Activated T-helper 9 cell treated with anti-CD3 and anti-CD28 coated beads, Interleukin-2, amount 50 U/mL, for 16 hours (primary cell): ENCODE measurements at places on chromosomes 5 and 9.

GRCh38 chr9:128972956-128973355 lies 25.5 kb downstream of the NUP188 start:
- no peak for DNase-seq

DNA sequence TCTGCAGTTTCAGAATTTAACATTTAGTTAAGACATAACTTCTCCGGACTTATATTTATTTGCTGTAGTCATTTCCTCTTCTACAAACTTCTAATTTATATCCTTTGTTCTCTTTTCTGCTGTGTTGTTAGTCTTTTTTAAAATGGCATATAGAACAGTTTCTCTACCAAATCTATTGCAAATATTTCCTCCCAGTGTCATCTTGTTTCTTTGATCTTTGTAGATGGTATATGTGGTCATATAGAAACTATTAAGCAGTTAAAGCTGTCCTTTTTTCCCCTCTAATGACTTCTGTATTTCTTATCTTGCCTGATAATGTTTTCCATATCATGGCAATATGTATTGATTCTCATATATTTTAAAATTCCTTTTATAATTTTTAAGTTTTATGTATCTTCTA lies 264.5 kb downstream of the MCTP1 start:
- DNase-seq: no peak

- no peak for DNase-seq
These were observed 33.7 kb downstream of the TGFBR1 start for GRCh38 chr9:99138424-99139284.

DNA sequence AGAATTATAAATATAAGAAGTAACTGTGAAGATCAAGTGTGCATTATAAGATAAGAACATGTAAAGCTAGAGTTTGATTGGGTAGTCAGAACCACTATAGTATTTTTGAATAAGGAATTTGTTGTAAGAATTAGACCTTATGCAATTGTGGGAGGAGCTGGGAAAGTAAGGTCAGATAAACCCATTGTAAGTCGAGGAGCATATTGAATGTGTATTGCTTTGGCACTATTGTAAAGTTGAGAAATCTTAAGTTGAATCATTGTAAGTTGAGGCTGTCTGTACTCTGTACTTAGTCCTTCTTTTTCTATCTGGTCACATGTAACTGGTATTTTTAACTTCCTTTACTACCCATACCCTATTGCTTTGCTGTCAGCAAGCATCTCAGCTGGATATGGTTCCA lies 158.7 kb downstream of the CCDC171 start:
- DNase-seq: no peak

DNA sequence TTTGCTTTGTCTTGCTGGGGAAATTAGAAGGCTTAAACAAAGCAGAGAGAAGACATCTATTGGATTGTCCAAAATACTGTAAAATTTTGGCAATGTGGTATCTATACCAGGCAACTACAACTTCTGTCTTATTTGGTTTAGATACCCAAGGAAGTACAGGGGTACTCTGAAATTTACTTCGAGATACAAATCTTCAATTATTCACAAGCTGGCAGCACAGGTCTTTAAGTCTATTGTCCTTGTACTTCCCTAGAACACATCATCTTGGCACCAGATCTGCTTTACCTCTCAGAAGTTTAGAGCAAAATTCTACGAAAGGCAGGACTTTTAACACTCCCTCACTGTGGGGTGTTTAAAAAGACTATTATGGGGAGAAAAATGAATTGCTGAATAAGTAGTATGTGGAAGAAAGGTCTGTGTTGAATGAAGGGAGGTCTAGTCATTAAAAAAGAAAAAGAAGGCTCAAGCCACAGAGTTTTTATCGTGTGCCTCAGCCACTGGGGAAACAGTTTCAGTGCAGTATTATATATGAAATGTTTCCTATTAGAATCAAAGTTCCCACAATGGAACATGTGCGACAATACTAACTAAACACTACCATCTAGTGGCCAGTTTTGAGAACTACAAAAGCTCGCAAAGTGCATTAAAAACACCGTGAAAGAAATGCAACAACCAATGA lies 93.7 kb downstream of the PDE4D start:
- no peak for DNase-seq

- no peak for DNase-seq
These were observed 2.3 kb upstream of the SYK start for GRCh38 chr9:90799271-90799852.

- DNase-seq: no peak
These were observed 62.4 kb upstream of the FSD1L start for GRCh38 chr9:105385381-105385985.

- DNase-seq: no peak
These were observed 152.2 kb downstream of the CAVIN4 start for GRCh38 chr9:100730086-100730485.

GRCh38 chr9:134935056-134935640 lies 17.4 kb upstream of the FCN1 start:
- DNase-seq: no peak

- DNase-seq: no peak
These were observed 85.4 kb downstream of the ANKRD55 start for GRCh38 chr5:56147659-56148230.

- no peak for DNase-seq
These were observed 237.5 kb downstream of the CD180 start for GRCh38 chr5:66958980-66959641.

- no peak for DNase-seq
These were observed 26.0 kb upstream of the LPAR1 start for GRCh38 chr9:111064160-111064837.

DNA sequence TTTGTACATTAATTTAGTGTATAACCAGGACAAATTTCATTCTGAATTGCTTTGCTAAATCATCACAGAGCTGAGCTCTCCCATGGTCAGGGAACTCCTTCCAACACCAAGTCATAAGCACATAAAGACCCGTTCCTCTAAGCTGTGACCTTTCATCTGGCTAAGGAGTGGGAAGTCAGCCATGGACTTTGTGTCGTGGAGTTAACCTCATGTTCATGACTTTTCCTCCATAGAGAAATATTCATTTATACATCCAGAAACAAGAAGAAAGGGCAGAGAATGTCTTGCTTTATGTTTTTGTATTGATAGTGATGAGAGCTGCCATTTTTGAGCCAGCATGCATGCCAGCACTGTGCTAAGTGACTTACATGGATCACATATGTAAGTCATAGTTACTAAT lies 97.5 kb downstream of the INIP start:
- DNase-seq: no peak
